ENCODE measurements at places on chromosomes 11 and 22. TPM values are rescaled to one million over a fixed set of nuclear protein-coding genes. Genes with fewer than 3 reads are reported as not detected.

The TRIM21 gene
- total RNA-seq, result 7.8 TPM

The YPEL4 gene
- total RNA-seq, result 0.55 TPM

DNA sequence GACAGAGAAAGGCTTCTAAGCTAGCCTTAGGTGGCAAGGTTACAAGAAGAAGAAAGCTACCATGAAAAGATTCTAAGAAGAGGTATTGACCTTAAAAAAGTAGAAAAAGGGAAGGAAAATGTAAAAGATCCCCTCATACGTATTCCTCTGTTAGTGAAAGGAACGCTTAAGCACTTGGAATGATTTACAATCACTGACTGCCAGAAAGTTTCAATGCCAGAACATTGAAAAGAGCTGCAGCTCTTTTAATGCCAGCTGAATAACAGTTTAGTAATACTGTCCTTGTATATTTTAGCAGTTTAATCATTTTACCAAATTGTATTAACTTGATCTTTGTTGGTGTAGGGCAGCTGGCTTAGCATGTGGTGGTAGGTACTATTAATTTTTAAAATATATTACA lies 650.7 kb downstream of the FAM181B start:
- DNase-seq, result no peak

The SPDYC gene
- total RNA-seq, result not detected

DNA sequence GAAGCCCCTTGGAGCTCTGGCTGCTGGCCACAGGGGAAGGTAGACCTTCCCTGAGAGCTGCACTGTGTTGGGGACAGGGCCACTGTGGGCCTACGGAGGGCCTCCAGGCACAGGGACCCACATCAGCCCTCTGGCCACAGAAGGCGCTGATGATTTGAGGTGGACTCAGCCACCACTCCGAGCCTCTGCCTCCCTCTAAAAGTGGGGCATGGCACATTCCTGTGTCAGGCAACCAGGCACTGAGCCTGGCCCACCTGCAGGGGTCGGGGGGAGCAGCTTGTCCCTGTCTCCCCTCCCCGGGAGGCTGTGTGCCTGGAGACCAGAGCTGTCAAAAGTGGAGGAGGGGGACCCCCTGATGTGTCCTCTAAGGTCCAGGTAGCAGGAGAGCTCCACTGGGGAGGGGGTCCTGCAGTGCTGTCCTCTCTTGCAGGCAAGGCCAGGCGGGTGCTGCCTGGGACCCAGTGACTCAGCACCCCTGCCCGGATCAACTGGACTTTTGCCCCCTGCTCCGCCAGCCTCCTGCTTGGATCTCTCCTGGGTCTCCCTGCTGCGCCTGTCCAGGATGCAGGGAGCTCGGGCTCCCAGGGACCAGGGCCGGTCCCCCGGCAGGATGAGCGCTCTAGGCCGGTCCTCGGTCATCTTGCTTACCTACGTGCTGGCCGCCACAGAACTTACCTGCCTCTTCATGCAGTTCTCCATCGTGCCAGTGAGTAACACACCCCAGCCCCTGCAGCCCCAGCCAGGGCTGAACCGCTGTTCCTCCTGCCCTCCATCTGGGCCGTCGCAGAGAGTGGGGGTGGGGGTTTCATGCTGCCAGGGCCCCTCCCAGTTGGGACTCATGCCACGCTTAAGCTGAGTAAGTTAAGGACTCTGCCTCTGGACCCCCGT lies 17.5 kb upstream of the CDKN1C start:
- DNase-seq, result no peak
